Stromal cell of bone marrow (primary cell): ENCODE measurements at places on chromosomes 4 and X.

- DNase-seq: peak; percentile 94
Measured at GRCh38 chr4:14783011-14783877, 219.0 kb upstream of the CPEB2 start.

GRCh38 chrX:53184836-53185235, 40.2 kb downstream of the KDM5C start:
- peak; percentile 20 for DNase-seq

- DNase-seq: no peak
Measured at GRCh38 chrX:49266523-49267445, 2.3 kb upstream of the FOXP3 start.

GRCh38 chr4:4677556-4678522, 136.0 kb upstream of the STX18 start:
- peak; percentile 34 for DNase-seq

DNA sequence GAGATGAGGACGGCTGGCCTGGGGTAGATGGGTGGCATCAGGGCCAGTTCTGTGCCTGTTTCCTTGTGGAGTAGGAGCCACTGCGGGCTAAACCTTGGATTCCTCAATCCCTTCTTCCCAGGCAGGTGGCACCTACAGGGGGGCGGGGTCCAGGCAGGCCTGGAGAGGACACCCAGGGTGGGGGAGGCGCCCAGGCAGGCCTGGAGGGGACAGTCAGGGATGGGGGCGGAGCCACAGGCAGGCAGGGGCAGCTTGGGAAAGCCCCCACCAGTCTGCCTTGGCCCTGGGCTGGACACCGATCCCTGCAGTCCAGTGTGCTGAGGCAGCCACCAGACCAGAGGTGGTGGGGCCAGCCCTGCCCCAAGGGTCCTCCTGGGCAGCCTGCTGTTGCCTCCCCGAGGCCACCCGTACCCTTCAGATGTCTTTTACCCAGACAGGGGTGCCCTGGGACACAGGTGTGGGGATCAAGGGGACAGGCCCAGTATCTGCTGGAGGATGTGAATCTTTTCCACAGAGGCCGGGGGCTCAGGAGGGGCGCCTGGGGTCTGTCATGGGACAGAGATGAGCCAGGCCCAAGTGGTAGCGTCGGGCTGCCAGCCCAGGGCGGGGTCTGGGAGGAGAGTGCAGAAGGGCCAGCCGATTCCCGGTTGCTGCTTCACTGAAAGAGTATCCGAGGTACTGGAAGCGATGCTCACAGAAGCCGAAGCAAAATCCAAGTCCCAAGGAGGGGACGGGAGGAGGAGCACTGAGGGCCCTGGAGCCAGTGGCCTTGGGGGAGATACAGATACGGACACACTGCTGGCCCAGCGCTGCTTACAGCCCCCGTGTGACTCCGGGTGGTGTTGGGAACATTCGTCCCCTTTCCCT, 34.5 kb downstream of the LRPAP1 start:
- DNase-seq: no peak

DNA sequence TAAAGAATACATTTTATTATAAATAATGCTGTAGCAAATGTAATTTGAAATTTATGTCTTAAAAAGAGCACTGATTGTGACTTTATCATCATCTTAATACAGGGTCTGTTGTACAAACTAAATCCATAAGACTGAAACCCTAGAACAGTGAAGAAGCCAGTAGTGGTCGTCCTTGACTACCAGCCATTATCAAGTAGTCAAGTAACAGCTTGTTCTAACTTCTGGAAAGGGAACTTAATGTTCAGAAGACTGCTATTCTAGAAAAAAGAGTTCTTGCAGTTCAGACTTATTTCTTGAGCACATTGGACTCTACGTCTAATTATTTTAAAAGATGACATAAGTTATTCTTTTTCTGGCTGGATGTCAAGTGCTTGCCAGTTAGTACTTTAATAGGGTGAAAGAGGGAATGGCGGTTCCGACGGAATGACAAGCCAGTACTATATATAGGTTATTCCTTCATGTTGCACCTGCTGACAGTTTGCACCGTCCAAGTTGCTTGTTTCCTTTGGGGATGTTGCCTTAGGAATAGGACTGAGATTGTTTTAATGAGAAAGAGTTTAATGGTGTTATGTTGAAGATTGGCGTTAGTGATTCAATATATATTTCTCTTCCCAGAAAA, 109.9 kb downstream of the RAPGEF2 start:
- DNase-seq: no peak

DNA sequence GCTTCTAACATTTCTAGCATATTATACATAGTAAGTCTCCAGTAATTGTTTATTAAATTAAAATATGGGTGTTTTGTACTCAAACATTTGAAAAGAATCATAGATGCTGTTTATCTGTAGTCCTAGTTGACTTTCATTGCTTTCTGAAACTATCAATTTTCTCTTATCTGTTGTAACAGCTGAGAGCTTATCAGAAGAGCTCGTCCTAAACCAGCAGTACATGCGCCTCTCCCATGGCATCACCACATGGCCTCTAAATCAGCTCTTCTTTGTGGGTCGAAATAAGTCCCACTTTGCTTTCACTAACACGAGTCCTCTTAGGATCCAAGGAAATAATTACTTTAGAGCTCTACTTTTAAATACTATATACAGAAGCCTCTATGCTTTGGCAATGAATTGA, 55.1 kb downstream of the PPP3CA start:
- DNase-seq: no peak

- DNase-seq: no peak
Measured at GRCh38 chr4:129278868-129279267, 182.9 kb downstream of the C4orf33 start.

DNA sequence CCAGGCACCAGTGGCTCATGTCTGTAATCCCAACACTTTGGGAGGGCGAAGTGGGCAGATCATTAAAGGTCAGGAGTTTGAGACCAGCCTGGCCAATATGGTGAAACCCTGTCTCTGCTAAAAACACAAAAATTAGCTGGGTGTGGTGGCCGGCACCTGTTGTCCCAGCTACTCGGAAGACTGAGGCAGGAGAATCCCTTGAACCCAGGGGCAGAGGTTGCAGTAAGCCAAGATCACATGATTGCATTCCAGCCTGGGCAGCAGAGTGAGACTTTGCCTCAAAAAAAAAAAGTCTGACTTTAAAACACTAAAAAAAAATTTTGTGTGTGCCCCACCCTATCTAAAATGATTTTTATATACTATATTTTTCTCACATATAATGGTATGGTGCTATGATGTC, 26.2 kb upstream of the TMEM192 start:
- DNase-seq: no peak

DNA sequence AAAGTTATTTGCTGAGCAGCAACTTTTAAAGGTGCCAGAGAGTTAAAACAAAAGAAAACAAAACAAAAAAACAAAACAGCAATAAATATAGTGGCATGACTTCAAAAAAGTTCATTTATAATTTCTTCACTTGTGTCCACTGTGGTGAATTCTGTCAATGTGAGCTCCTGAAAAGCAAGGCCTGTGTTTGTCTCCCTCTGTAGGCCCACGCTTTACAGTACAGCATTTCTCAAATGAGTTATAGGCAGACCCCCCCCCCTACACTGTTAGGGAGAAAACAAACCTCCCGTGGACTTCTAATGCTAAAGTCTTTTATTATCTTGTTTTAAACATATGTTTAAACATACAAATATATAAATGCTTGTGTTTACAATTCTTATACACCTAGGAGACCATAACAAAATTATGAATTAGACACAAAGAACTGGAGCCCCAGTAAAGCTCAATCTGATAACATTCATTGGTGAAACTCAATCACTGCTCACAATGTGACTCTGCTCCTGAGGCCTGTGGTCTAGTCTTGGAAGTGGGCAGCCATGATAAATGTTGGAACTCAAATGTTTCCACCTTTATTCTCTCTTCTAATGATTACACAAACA, 47.0 kb upstream of the SCOC start:
- peak; percentile 25 for DNase-seq

- no peak for DNase-seq
Measured at GRCh38 chr4:51866835-51867234, 23.9 kb downstream of the DCUN1D4 start.

GRCh38 chr4:7956270-7956808, 16.7 kb upstream of the AFAP1 start:
- DNase-seq: no peak

DNA sequence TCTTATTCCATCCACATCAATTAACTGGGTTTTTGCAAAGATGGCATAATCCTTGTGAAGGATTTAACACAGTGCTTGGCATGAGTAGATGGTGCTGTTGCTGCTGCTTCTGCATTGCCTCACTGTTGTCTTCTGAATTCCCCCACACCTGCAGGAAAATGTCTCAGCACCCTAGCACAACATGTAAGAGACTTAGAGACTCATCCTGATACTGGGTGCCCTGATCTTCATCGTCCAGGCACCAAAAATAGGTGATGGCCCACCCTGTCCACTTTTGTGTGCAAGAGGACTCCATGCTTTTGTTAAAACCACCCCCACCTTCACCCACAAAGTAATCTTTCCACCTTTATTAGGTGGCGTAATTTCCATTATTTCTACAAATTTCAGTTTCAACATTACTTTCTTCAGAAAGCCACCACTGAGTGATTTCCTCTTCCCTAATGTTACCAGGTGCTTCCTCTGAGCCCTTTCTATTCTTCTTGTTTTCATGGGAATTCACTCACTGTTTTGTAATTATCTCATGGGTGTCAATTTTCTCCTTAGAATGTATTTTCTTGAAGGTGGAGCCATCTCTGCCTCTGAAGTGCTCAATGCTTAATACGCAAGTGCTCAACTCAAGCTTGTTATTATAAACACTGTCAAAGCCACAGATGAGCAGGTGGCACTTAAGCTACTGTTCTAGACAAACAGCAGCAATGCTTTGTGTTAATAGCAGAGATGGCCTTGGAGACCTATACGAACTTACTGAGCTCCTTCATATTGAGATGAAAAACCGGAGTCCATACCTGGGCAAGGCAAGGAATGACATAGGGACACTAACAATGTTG, 89.5 kb downstream of the HS3ST1 start:
- no peak for DNase-seq

DNA sequence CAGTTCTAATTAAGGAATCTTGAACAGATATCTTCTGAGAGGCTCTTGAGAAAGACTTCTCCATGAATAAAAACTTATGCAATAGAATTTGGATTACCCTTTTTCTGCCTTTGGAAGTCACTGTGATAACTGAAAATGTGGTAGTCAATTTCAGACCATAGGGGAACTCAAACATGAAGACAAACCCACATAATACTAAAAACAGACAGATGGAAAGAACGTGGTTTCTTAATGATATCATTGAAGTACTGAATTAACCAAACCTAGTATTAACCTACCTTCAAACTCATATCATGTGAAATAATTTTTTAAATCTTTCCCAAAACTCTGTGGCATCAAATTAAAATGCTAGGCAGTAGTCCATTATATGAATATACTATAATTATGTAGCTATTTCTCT, 153.5 kb downstream of the CAMK2D start:
- no peak for DNase-seq

GRCh38 chrX:78527263-78527662, 131.9 kb downstream of the RTL3 start:
- peak; percentile 44 for DNase-seq

- no peak for DNase-seq
Measured at GRCh38 chr4:164177753-164178152, 576.2 kb upstream of the SMIM31 start.

GRCh38 chrX:97046867-97047266, 163.2 kb downstream of the RPA4 start:
- DNase-seq: no peak

DNA sequence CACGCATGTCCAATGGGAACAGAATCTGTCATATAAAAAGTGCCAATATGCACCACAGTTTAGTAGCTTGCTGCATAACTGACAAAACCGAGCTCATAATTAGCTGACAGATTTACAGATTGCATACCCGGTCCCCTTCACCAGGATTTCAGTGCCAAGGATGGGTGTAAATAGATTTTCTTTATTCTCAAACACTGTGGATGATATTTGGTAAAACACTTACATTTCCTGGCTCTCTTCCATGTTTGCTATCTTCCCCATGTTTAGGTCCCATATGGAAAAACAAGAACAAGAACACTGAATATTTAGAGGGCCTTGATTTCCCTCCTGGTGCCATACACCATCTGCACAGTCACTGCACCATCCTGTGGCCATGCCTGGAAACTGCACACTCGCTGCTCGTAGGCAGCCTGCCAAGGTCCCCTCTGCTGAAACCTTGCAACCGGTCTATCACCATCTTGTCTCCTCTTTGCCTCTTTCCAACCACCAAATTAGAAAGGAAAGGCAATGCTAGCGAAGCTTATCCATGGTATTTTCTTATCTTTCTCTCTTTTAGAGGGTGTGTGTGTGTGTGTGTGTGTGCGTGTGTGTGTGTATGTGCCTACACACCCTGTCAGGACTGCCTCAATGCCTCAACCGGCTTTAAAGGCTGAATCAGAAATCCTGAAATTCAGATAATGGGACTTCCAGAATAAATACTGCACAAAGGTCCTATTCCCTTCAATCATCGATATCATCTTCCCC, 124.2 kb upstream of the MBNL3 start:
- DNase-seq: no peak

GRCh38 chrX:39955625-39956024, 142.1 kb downstream of the BCOR start:
- no peak for DNase-seq

GRCh38 chr4:37516057-37516775, 170.0 kb downstream of the RELL1 start:
- no peak for DNase-seq

DNA sequence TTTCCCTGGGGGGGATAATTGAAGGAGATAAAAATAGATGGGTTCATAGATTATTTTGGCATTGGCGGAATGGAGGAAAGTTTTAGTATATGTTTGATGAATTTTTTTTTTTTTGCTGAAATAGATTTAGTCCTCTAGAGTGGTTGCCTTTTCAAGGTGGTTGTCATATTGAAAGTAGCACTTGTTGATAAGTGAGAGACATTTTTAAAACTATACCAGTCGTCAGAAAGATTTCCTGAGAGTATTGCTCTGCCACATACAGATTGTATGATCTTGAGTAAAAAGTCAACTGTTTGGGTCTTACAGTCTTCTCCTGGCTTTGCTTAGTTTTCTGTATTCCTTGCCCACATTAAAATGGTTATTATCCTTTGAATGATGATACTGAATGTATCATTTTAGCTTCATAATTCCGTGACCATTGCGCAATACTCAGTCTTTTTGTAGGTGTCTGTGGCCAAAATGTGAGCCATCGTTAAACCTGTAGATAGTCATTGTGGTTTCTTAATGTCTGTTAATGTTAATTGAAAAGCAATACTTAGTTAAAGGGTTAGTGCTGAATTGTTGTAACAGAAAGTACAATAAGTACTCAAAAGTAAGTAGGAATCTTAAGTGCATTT, 7.1 kb downstream of the SMARCAD1 start:
- DNase-seq: no peak

- DNase-seq: no peak
Measured at GRCh38 chr4:32697281-32697814, 1977.2 kb downstream of the PCDH7 start.

DNA sequence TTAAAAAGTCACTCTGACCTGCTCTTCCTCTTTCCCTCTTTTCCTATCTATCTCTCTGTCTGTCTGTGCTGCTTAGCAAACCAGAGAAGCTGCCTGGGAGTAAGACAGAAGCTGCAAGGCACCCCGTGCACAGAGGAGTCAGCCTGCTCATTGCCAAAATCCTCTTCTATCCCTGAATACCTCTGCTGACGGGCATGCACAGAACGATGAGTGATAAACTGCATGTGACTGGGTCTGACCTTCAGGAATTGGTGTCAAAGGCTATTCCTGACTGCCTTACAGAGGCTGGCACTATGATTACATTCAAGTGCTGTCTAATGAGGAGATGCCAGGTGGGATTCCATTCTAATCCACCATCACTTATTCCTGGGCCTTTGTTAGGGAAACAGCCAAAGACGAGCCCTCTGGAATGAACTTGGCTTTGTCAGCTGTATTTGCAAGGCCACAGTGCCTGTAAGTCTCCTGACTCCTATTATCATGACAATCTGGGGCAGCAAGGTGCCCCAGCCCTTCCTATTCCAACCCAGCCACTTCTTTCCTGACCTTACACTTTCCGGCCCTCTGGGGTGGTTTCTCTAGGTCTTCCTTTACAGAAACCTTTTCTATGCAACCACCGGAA, 45.4 kb upstream of the CTAG2 start:
- DNase-seq: no peak
